ENCODE measurements at places on chromosomes 1 and 21.
A peak's percentile ranks its signal among the peaks of the same experiment; 100 is the strongest.

DNA sequence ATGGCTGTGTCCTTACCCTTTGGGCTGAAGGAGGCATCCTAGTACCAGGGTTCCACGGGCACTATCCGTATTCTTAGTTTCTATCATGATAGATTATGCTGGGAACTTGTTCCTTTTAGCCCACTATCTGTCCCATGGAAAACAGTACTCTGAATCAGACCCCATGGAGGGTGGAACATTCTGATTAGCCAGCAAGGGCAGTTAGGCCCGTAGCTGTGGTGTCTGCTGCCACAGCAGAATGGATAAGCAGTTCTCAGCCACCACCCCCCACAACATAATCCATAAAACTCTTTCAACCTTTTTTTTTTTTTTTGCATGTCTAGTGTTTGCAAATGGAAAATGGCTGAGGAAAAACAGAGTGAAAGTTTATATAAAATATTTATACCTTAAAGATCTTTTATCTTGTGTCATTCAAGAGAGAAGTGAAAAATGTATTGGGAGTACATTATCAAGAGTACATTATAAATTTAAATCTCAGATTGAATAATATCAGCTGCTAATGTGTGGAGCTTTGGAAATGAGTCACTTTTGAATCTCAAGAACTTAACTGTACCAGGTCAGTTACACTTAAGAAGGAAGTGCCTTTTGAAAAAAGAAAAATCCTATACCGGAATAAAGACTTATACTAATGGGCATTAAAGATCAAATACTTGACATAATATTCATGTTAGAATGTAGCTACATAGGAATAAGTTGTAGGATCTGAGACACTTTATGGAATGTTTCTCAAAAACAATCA is 80.3 kb downstream of the NFIA start:
- DNase-seq: no peak

DNA sequence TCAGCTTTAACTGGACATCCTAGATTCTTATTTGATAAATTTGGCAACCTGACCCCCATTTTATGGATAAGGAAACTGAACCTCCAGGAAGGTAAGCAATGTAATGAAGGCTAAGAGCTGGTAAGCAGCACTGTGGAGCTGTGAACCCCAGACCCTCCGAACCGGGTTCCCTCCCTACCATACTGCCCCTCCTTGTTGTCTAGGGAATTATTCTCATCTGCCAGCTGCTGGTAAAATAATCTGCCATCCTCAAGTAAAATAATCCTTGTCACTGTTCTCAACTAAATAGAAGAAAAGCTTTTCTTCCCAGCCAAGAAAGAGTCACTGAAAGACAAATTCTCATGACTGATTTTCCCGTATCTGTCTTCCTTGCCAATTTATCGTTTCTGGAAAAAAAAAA is 55.8 kb upstream of the PRDX6 start:
- no peak for DNase-seq

GRCh38 chr1:151005729-151006319 is 878 bp downstream of the MINDY1 start:
- peak; percentile 52 for DNase-seq

- no peak for DNase-seq
Measured at GRCh38 chr1:203371288-203371687, 20.4 kb upstream of the FMOD start.

DNA sequence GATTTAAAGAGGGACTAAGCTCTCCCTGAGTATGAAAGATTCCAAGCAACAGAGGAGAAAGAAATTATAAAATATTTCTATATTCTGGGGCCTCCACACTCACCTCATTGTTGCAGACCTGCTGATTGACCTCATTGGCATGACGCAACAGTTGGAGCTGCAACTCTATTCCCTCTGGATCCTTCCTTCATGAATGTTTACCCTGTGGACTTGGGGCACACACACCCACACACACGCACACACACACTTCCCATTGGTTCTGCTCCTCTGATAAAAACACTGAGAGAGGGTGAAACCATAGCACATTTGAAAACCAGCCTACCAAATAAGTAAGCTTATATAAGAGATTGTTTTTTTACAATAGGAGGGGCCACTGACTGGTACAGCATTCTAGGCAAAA is 159.1 kb downstream of the BRINP2 start:
- DNase-seq: no peak

DNA sequence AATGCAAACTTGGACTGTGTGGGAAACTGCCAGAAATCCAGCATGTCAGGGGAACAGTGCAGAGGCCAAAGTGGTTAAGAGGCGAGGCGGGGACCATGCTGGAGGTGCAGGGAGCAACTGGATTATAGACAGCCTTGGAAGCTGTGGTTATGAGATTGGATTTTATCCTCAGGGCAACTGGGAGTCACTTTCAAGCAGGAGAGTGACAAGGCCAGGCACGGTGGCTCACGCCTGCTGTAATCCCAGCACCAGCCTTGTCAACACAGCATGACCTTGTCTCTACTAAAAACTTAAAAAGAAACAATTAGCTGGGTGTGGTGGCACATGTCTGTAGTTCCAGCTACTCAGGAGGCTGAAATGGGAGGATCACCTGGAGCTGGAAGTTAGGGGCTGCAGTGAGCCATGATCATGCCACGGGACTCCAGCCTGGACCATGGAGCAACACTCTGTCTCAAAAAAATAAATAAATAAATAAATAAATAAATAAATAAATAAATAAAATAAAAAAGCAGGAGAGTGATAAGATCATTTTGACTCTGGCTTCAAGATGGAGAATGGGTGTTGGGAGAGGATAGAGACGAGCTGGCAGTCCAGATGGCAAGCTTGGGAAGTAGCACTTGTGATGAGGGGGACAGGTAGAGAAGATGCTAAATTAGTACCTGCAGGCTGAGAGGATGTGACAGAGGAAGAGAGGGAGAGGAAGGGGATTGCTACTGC is 3.5 kb downstream of the HAPLN2 start:
- no peak for DNase-seq

GRCh38 chr1:67213164-67213563 is 46.9 kb downstream of the IL23R start:
- DNase-seq: no peak

- no peak for DNase-seq
Measured at GRCh38 chr1:17890056-17890814, 135.1 kb downstream of the ACTL8 start.

Data from large intestine (tissue), 12 donors.